Activated T-cell treated with anti-CD3 and anti-CD28 coated beads, Interleukin-2, amount 50 U/mL, for 72 hours (primary cell): ENCODE measurements at places on chromosomes 13 and 19. TPM values are rescaled to one million over a fixed set of nuclear protein-coding genes. Genes with fewer than 3 reads are reported as not detected.

TNNI3 gene
- total RNA-seq, result 0.91 TPM

CEACAM7 gene
- not detected for total RNA-seq

DNA sequence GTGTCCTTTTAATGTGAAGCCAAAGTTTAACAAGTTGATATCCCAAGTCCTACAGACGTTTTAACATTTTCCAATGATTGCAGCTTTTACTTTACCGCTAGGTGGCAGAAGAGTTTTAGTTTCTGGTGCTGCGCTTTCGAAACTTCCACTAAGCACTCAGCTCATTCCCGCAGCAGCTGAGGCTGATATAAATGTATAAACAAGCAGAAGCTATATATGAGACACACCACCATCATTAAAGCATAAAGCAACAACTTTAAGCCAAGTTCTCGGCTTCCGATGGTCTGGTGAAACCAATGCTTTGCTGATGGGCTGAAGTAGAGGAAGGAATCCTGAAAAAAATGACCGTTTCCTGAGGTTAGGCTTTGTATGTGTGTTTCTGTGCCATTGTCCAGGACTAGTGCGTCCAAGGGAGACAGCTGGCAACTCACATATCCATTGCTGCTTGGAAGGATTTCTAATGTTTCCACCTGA lies 753.9 kb downstream of the OLFM4 start:
- H3K4me1 ChIP-seq, result peaks cover 11% of the 10 kb centered on the region
- H3K27me3 ChIP-seq, result no peaks in the 10 kb centered on the region
- H3K4me3 ChIP-seq, result peak overlapping the region; percentile 30
- H3K36me3 ChIP-seq, result no peaks in the 10 kb centered on the region
- no peak overlapping the region for H3K27ac ChIP-seq
- DNase-seq, result peak; percentile 2

GRCh38 chr19:2287585-2288337 lies 5.8 kb upstream of the PEAK3 start:
- H3K36me3 ChIP-seq, result peaks cover 3% of the 10 kb centered on the region
- peaks cover 20% of the 10 kb centered on the region for H3K4me1 ChIP-seq
- no peak overlapping the region for H3K4me3 ChIP-seq
- no peak for DNase-seq
- H3K27me3 ChIP-seq, result peaks cover 19% of the 10 kb centered on the region

- H3K4me1 ChIP-seq, result no peaks in the 10 kb centered on the region
- DNase-seq, result no peak
- H3K27ac ChIP-seq, result no peak overlapping the region
- no peaks in the 10 kb centered on the region for H3K27me3 ChIP-seq
- H3K36me3 ChIP-seq, result no peaks in the 10 kb centered on the region
Observed at GRCh38 chr13:106184790-106185189, 350.7 kb downstream of the EFNB2 start.

DNA sequence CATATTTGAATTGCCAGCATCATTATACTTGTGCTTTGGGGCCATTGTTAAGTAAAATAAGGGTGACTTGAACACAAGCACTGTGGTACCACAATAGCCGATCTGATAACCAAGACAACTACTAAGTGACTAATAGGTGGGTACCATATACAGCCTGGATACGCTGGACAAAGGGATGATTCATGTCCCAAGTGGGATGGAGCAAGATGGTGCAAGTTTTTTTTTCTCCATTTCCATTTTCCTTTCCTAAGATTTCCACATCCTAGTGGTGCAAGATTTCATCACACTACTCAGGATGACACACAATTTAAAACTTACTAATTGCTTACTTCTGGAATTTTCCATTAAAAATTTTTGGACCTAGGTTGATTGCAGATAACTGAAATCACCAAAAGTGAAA lies 15.1 kb downstream of the BRCA2 start:
- no peaks in the 10 kb centered on the region for H3K4me1 ChIP-seq
- peaks cover 40% of the 10 kb centered on the region for H3K36me3 ChIP-seq
- no peak overlapping the region for H3K27ac ChIP-seq

GRCh38 chr13:31122143-31122542 lies 39.6 kb downstream of the HSPH1 start:
- H3K4me1 ChIP-seq, result peaks cover 9% of the 10 kb centered on the region
- H3K27me3 ChIP-seq, result peaks cover 50% of the 10 kb centered on the region
- no peaks in the 10 kb centered on the region for H3K36me3 ChIP-seq
- H3K4me3 ChIP-seq, result no peak overlapping the region
- H3K27ac ChIP-seq, result no peak overlapping the region
- DNase-seq, result no peak
